ENCODE measurements at places on chromosomes 11 and 22.

- peak; percentile 31 for DNase-seq
Observed at GRCh38 chr11:111845276-111846028, 25.9 kb downstream of the ALG9 start.

- no peak for DNase-seq
Observed at GRCh38 chr11:134636071-134636470, 224.0 kb upstream of the B3GAT1 start.

DNA sequence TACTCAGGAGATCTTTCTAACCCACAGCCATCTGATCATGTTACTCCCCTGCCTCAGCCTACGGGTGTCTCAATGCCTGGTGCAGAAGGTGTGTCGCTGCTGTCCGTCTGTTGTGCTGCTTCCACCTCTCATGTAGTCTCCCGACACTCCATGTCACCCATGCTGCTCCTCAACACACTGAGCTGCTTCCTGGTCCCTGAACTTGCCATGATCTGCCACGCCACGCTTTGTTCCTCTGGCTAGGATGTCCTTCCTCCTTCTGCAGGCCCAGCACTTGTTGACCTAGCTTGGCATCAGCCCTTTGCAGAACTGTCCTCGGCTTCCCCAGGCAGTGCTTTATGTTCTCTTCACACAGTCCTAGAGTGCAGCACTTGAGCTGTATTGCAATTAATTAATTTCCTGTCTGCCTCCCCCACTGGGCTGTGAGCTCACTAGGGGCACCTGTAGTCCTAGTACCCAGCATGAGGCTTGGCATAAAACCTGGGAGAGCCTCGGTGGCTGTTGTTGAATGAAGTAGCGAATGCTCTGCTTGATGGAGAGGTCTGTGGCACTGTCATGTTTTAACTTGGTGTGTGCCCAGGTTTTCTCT, 9.5 kb downstream of the GTPBP1 start:
- DNase-seq, result no peak

DNA sequence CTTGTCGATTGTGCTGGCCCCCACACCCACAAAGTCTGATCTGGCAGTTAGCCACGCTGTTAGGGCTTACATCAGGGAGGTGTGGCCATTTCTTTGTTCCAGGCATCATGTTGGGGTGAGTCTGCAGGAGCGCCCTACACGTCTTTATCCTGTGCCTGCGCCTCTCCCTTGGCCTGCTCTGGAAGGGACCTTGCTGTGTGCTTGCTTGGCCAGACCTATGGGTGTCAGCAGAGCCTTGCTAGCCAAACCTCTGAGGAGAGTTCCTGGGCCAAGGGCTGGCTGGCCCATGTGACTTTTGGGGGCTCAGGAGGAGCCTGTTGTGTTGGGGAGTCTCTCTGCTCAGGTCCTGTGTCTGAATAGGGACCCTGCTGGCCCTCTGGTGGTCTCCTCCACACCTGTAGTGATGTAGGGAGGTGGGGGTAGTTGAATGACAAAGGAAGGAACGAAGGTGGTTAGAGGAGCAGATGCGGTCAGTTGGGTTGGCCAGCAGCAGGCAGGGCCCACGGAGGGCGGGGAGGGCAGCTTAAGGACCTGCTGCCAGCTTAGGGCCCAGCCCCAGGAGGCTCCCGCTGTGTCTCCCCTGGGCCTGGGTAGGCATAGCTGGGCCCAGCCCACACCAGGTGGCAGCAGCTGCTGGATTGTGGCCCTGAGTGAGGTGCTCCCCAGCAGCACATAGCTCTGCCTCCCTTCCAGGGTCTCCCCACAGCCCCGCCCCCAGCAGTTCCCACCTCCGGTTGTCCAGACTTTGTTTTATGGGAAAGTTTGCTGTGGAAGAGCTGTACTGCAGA, 7.9 kb downstream of the PPIL2 start:
- DNase-seq, result no peak

GRCh38 chr11:954392-955153, 28.9 kb downstream of the AP2A2 start:
- DNase-seq, result no peak

DNA sequence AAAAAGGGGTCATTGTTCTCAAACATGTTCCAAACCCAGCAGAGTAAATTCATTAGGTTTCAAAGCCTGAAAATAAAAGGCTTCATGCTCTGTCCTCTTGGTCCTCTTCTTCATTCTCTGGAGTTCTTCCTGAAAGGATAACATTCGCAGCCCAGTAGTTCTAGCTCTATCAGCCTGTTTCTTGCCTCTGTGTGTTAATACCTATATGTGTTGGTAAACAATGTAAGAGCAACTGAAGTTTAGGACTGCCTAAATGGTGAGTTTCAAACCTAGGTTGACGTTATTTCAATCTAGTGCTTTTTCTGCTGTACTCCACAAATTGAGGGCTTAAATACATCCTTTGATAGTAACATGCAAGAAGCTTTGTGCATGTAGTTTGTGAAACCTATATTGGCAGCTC, 9.4 kb downstream of the AASDHPPT start:
- no peak for DNase-seq

GRCh38 chr22:37640591-37641560, 1.4 kb downstream of the SH3BP1 start:
- peak; percentile 56 for DNase-seq

DNA sequence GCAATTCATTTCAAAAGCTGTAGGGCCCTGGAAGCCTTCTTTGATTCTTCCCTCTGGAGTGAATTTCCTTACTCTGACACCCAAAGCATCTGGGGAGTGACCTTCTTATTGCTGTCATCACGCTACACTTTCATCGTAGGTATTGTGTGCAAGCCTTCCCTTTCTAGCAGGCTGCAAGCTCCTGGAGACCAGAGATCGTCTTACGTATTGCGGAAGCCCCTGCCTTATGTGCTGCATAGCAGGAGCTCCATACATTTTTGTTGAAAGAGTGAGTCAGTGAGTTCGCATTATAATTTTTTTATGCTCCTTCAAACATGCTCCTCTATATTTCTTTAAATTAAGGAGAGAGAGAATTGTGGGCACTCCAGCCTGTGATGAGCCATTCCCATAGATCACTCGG, 21.2 kb upstream of the TMEM218 start:
- DNase-seq, result no peak

DNA sequence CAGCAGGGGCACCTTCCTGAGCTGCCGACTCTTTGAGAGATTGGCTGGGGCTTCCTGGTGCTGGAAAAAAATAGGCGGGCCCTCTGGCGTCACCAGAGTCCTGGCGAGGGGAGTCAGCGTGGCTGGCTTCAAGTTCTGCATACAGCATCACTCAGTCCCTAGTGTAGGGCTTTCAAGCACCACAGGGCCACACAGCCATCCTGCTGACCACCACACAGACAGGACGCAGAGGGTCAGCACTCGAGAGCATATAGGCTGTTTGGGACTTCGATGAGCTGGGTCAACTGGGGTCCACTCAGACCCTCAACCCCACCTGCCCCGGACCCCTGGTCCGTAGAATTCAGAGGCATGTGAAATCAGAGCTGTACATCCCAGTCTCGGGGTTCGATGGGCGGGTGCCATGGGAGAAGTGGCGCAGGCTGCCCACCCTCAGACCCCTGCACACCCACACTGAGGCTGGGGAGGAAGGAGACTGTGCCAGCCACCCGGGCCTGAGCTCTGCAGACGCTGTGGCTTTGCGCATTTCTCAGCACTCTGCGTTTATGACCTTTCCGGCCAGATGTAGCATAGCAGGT, 1131.9 kb downstream of the BRD1 start:
- no peak for DNase-seq

DNA sequence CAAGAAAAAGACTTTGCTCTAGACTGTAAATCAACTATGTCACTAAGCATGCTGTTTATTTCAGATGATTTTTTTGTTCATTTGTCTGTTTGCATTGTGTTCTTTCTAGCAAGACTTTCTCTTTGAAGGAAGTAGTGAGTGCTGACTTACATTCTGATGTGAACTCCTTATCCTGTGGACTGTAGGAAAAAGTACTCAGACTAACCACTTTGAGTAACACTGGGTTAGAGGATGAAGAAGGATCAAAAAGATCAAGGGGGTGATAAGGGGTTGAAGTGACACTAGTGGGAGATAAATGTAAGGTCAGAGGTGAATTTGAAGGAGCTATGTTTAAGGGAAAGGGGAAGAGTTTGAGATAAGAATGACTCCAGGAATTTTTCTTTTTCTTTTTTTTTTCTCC, 369.4 kb downstream of the NELL1 start:
- no peak for DNase-seq

DNA sequence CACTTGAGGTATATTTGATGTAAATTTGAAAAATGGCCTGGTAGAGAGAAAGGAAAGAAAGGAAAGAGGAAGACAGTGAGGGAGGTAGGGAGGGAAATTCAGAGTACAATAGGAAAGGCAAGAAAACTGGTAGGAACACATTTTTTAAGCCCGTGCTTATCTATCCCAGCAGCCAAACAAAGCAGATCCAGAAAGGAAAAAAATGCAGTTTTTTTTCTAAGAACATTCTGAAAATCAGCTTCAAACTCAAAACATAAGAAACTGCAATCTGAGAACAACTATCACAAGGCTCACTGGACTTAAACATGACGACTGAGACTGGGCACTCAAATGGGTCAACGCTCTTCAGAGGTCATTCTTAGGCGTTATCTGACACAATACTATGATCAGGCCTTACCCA, 408.3 kb upstream of the DDI1 start:
- DNase-seq, result no peak

GRCh38 chr22:26322179-26322905, 106.7 kb upstream of the ASPHD2 start:
- DNase-seq, result no peak

Measured in CD4-positive, alpha-beta T cell (primary cell).